ENCODE measurements at places on chromosomes 7 and 10.

GRCh38 chr10:47095211-47095610 is 184.0 kb downstream of the PTPN20 start:
- DNase-seq, result no peak

GRCh38 chr10:20207653-20208052 is 391.4 kb downstream of the PLXDC2 start:
- DNase-seq, result no peak

DNA sequence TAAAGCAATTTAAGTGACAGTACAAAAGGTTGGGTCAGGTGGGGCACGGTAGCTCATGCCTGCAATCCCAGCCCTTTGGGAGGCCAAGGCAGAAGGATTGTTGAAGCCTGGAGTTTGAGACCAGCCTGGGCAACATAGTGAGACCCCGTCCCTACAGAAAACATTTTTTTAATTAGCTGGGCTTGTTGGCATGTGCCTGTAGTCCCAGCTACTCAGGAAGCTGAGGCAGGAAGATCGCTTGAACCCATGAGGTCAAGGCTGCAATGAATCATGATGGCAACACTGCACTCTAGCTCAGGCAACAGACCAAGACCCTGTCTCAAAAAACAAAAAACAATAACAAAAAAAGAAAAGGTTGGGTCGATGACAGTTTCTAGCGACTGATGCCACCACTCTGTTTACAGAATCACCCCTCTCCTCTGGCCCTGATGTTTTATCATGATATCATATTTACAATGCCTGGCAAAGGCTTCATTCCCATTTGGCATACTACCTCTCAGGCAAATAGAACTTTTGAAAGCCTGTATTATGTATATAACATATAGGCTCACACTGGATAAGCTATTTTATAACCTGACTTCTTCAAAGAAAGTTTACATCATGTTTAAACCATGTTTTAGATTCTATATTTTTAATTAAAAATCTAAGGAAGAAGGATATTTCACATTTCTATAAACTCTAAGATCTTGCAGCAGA is 558 bp upstream of the ABCC2 start:
- DNase-seq, result no peak

DNA sequence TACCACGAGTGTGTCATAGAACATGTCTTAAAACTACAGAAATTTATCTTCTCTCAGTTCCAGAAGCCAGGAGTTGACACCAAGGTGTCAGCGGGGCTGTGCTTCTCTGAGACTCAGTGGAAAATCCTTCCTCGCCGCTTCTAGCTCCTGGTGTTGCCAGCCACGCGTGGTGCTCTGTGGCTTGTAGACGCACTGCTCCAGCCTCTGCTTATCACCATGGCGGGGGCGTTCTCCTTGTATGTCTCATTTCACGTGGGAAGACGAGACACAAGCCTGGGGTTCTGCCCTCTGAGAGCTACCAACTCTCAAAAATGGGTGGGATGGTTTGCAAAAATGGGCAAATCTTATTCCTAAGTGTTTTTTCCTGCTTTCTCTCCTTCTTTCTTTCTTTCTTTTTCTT is 11.0 kb upstream of the GALNTL5 start:
- no peak for DNase-seq

GRCh38 chr10:103653581-103654037 is 160.1 kb downstream of the NEURL1 start:
- no peak for DNase-seq

DNA sequence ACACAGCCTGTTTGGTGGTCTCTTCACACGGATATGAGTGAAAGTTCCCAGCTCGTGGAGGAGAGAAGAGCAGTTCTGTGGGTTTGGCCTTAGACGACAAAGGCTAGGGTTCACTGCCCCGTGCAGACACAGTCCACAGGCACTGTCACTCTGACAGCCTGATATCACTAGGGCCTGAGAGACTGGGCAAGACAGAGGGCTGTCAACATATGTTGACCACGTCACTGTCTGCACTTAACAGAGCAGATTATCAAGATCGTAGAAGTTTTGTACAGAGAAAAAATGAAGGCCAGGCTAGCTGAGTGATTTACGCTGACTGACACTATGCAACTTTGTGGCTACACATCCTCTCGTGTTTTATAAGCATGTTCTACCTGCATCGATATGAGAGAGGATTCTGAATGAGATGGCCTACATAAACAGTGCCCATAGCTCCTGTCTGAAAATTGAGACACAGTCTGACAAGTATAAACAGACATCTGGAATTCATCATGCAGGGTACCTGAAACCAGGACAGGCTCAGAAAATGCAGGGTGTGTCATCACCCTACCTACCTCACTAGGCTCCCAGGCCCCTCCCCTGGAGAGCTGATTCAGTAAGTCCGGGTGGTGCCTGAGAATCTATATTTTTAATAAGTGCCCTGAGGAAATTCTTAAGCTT is 120.0 kb downstream of the SGMS1 start:
- no peak for DNase-seq

DNA sequence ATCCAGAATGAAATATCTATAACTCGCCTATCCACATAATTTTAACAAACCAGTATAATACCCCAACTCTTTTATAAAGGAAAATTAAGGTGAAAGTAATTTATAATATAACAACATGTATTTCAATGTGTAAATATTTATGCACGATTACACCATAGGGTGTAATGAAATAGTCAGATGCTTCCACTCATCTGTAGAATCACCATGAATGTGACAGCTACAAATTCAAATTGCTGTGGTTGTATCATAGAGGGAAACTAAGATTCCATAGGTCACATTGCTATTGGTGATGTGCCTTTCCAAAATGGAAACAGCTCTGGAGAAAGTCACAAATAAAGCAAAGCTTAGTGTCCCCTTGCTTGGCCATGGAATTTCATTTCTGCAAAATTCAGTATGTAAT is 95.7 kb downstream of the CPED1 start:
- DNase-seq, result no peak

GRCh38 chr7:98133181-98133580 is 26.5 kb downstream of the LMTK2 start:
- no peak for DNase-seq

DNA sequence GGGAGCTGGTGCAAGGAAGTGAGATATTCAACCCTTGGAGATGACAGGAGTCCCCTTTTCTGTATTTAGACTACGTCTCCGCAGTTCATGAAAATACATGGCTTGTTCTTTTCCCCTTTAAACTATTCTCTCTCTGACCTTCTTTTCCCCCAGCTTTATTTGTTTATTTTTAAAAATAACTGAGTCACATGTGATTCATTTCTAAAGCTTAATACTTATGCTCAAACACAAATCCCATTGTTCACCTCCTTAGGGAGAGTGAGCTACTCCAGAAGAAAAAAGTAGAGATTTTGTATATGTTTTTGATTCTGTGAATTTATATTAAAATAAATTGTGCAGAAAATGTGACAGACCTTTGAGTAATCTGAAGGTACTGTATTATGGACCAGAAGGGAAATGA is 35.9 kb upstream of the FZD1 start:
- no peak for DNase-seq

DNA sequence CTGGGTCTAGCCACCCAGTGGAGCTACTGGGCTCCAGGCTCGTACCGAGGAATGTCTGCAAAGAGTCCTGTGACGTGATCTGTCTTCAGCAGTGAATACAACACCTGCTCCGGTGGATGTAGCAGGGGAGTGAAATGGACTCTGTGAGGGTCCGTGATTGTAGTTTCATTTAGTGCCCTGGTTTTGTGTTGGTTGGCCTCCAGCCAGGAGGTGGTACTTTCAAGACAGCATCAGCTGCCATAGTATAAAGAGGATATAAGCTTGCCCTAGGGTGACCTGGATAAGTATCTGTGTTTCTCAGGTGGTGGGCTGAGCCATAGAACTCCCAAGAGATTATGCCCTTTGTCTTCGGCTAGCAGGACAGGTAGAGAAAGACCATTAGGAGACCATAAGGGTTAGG is 24.6 kb upstream of the WNT2 start:
- no peak for DNase-seq

- DNase-seq, result no peak
Measured at GRCh38 chr10:63986536-63986935, 465.3 kb downstream of the REEP3 start.

GRCh38 chr7:14045651-14046050 is 56.2 kb upstream of the ETV1 start:
- DNase-seq, result no peak

DNA sequence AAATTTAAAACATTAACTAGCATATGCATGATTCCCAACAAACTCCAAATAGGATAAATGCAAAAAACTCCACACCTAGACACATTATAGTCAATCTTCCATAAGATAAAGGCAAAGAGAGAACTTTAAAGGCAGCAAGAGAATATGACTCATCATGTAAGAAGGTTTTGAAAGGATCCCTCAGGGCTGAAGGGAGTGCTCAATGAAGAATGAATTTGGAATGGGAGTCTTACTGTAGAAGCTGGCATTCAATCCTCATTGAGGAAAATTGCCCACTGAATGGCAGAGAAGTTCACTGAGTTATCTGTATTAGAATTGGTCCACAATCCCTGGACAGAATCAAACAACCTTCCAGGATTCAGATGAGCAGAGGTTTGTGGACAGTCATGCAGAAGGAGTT is 26.1 kb upstream of the ZNF365 start:
- DNase-seq, result no peak

DNA sequence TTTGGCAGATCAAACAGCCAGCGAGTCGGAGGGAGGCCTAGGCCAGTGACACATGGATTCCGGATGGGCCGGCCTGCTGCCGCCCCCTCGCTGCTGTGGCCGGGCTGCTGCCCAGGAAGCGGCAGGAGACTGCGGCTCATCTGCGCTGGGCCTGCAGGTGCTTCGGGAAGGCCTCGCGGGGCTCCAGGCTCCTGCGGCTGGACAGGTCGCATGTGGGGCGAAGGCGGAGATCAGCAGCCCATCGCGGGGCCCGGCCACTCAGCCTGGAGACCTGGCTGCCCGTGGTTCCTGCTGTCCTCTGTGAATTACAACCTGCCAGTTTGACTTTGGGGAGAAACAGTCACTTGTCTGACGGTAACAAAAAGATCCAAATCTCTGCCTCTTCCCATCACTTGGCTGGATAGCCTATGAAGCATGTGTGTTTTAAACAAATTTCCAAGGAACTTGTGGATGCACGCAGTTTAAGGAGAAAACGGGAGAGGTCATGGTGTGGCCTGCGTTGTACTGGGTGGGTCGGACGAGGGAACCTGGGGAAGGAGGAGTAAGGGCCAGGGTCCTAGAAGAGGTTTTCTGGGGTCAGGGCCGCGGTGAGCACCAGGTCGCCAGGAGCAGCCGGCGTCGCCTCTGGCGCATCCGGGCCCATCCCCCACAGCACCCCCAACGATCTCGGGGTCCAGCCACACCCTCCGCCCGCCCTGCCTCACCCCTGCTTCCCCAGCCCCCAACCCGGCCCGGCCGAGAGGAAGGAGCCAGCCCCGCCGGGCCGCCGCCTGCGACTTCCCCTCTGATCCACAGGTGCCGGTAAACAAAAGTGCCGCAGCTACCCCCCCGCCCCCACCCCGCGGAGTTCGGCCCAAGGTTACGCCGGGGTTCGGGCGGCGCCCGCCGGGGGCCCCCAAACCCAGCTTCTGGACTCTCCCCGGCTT is 1.6 kb downstream of the SPOCK2 start:
- peak; percentile 51 for DNase-seq

Data from activated T-helper 2 cell treated with anti-CD3 and anti-CD28 coated beads, Interferon-gamma antibody, Interleukin-2, Interleukin-4, amounts not matched to agents 10 μg/mL and 5 μg/mL and 100 μg/mL, durations not matched to agents 14 hours and 24 hours and 36 hours (primary cell).